Stimulated activated CD8-positive, alpha-beta memory T cell treated with anti-CD3 and anti-CD28 coated beads, Interleukin-7, amount 100 ng/mL, for 1 hour (primary cell): ENCODE measurements at places on chromosomes 12 and 14.

- DNase-seq = no peak
Observed at GRCh38 chr14:67778792-67779191, 37.6 kb downstream of the ZFYVE26 start.

- no peak for DNase-seq
Observed at GRCh38 chr14:91732859-91733477, 1.1 kb upstream of the CATSPERB start.

- DNase-seq = no peak
Observed at GRCh38 chr12:131922772-131923171, 6.3 kb upstream of the PUS1 start.

DNA sequence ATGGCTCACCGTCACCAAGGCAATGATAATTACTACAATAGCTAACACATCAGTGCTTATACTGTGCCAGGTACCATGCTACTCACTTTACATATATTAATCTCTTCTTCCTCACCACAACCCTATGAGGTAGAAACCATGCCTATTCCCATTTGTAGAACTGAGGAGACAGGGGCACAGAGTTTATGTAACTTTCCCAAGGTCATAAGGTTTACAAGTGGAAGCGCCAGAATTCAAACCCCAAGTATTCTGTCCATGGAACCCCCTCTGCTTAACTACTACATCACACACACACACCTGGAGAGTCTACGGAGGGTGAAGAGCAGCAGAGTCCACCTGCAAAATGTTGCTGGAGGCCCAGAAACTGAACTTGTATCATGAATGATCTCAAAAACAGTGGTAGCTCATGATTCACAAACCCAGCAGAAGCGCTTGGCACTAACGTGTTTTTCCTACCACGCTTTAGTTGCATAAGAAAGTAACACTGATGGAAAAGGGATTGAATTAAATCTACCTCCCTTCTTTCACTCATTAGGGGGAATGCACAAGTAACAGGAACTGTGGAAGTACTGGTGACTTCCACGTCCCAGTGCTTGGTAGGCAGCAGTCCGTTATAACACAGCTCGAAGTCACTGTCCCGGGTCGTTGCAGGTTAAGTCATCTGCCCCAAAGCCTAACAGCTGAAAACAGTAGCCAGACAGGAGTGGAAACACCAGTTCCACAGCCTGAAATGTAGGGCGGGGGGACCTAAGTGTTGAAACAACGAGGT is 2.0 kb downstream of the ITPR2 start:
- DNase-seq = no peak

GRCh38 chr12:95397571-95397970 is 76.4 kb upstream of the METAP2 start:
- DNase-seq = no peak

DNA sequence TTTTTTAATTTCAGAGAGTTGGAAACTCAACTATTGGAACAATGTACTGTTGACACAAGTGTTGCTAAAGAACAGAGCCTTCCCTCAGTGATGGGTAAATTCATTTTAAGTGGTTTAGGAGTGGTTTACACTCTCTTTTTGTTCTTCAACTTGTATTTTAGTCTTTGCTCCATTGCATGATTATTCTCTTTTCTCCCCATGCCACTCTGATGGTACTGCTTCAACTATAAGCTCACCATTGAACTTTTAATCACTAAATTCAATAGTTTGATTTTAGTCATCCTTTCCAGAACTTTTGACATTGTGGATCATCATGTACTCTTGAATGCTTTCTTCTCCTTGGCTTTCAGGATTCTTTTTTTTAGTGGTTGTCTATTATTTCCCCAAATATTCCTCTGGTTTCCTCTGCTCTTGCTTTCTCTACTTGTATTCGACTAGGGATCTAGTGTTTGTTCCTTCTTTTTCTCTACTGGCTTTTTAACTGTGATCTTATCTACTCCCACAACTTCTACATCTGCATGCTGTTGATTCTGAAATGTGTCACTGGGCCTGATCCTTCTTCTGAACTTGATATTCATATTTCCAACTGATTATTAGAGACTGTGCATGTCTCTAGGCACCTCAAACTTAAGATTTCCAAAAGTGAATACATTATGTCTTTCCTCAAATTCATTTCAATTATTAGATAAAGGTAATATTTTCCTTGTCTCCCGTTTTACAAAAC is 15.4 kb downstream of the ACTR10 start:
- DNase-seq = no peak

- no peak for DNase-seq
Observed at GRCh38 chr12:62194616-62195015, 65.6 kb upstream of the USP15 start.

DNA sequence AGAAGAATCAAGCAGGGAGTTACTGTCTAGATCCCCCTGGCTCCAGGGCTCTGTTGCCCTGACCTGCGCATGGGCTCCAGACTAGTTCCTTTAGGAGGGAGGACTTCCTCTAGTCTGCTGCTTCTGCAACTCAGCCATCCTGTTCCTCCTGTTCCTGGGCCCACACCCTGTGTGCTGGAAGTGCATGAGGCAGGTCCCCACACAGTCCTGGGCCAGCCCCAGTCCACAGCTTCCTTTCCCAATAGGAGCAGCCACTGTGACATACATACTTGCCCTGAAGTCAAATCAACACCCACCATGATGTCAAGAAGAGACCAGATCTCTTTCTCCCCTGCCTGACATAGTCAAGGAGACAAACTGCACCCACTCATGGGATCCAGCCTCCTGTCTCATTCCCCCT is 1.3 kb downstream of the SDR9C7 start:
- no peak for DNase-seq

DNA sequence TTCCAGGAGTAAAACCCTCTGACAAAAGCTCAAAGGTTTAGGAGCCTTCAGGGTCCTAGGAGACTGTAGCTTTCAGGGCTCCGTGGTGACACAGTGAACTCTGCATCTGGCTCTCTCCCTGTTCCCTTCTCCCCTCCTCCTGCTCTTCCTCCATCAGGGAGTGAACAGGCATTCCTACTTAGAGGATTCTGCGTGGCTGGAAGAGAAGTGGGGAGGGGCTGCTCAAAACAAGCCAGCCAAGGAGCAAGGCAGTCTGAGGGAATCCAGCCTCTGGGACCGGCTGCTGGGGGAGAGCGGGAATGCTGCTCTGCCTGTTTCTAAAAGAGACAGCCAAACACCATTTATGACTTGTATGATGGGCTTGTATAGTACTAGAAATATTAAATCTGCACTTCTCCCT is 49.5 kb downstream of the RBMS2 start:
- DNase-seq = no peak

DNA sequence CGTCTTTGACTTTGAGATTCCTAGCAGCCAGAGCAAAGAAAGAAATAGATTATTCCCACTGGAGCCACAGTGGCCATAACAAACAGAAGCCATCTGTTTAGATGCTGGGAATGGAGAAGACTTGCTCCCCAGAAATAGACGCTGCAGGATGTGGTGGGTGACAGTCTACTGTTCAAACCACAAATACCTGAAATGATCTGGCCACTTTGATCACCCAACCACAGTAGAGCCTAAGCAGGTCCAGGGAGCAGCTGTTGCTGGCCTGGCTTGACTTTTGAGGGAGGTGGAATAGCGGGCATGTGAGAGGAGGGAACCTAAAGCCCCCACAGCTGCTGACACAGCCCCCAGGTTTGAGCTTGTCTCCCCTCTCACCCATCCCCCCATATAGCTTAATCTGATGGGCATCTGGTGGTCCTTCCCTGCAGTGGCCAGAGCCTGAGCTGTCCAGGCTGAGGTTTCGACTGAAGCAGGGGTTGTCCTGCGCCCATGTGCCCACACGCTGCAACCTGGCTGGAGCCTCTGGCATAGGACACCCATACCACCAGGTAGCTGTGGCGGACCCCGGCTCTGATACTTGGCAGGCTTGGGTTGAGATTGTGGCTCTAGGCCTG is 38.7 kb downstream of the SH2B3 start:
- no peak for DNase-seq

GRCh38 chr12:116164250-116165035 is 113.0 kb downstream of the MED13L start:
- DNase-seq = no peak

DNA sequence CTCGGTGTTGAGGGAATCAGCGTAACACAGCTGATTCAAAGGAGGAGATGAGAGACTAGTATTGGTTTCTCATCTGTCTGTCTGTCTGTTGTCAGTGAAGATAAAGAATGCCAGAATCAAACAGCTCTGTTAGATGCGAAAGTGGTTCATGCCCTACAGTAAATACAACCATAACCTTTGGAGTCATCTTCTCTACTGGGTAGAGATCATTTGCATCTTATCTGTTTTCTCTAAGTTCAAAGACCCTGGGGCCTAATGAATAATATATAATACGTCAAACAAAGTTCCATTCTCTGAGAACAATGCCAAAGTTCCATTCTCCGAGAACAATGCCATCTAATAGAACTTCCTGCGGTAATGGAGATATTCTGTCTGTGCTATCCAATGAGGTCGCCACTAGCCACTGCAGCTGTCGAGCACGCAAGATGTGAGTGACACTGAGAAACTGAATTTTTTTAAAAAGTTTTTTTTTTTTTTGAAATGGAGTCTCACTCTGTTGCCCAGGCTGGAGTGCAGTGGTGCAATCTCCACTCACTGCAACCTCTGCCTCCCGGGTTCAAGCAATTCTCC is 6.6 kb downstream of the IL31 start:
- no peak for DNase-seq

- no peak for DNase-seq
Observed at GRCh38 chr12:69469854-69470188, 367 bp upstream of the FRS2 start.

- no peak for DNase-seq
Observed at GRCh38 chr14:42299692-42300091, 693.0 kb downstream of the LRFN5 start.

GRCh38 chr12:26143291-26143690 is 18.5 kb upstream of the BHLHE41 start:
- no peak for DNase-seq

DNA sequence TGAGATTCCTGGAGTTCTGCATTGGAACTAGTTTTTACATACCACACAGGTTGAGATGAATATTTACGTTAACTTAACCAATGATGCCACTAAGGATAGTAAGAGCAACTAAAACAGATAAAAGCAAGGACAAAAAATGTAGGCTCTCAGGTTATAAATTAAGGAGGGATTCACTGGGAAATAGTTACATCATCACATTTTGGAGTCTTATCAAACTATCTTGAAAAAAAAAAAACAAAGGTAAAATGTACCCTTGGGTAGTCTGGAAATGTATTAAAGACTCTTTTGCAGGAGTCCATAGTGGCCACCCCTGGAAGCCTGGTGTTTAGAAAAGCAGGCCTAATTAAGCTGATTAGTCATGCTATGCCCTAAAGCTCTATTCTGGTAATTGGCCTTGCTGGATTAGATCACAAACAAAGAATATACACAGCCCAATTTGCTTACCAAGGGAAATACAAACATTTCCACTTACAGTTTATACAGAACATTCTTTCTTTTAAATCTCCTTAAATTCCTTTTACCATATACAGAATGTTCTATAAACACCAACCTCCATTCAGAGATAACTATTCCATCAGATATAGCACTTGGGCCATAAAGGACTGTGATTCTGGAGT is 39.3 kb downstream of the SLC25A47 start:
- no peak for DNase-seq

- no peak for DNase-seq
Observed at GRCh38 chr14:86087377-86087776, 557.4 kb downstream of the FLRT2 start.

- no peak for DNase-seq
Observed at GRCh38 chr12:58206876-58207275, 265.5 kb downstream of the ATP23 start.

- DNase-seq = no peak
Observed at GRCh38 chr14:92135269-92135668, 13.5 kb downstream of the CPSF2 start.

DNA sequence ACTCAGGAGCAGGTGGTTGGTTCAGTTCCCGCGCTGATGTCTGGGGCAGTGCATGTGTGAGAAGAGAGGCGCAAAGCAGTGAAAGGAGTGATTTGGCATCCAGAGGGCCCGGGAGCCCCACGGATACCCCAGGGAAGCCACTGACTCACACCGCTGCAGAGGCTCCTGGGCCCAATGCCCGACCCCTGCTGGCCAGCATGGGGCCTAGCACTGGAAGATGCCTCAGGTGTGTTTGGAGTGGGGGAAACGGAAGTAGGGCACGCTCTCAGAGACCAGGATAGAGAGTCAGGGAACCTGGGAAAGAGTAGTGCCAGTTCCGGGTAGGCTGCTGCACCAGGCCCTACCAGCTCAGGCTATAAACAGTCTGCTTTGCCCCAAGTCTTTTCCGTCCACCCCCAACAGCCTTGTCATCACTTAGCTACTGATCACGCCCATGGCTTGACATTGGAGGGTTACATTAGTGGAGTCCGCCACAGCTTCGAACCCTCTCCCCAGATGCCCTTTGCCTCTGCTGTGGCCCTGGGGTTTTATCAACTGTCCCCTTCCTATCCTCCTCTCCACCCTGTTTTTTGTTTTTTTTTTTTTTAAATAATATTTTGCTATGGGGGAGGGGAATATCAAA is 9.5 kb upstream of the CSAD start:
- no peak for DNase-seq

DNA sequence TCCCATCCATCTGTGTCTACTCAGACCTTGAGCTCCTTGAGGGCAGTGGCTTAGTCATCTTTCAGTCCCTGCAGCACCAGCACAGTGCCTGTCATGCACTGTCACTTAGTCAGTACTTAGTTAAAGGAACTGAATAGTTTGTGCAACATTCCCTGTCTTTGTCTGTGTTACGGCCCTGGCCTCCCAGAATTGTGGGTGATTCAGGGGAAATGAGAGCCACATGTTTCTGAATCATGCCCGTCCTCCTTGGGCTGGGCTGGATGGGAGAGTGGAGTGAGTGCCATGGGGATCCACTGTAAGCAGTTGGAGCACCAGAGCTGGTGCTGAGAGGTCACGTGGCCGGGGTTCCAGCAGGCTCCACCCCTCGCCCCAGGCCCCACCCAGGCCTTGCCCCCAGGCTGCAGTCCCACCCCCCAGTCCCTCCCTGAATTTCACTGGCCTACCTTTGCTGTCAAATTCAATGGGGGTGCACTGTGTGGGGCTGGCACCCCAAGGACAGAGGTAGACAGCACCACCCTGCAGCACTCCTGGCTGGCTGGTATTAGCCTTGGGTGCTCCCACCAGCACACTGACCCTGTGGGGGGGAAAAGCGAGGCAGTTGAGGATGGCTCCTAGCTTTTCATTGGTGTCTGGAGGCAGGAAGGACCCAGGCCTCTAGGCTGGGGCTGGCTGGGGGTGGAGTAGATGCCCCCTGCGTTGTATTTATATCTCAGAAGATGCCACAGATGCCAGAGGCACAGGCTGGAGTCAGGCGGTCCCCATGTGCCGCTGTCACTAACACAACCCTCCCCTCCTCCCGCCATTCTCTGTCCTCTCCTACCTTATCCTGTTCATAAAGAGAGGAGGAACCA is 7.5 kb downstream of the ITGA5 start:
- DNase-seq = no peak

- no peak for DNase-seq
Observed at GRCh38 chr14:91348845-91349465, 68.7 kb downstream of the CCDC88C start.
